GF-D8 (cell line): ENCODE measurements at places on chromosomes 1 and 21.

GRCh38 chr1:94925561-94926125 is 1.3 kb downstream of the CNN3 start:
- DNase-seq, result no peak

DNA sequence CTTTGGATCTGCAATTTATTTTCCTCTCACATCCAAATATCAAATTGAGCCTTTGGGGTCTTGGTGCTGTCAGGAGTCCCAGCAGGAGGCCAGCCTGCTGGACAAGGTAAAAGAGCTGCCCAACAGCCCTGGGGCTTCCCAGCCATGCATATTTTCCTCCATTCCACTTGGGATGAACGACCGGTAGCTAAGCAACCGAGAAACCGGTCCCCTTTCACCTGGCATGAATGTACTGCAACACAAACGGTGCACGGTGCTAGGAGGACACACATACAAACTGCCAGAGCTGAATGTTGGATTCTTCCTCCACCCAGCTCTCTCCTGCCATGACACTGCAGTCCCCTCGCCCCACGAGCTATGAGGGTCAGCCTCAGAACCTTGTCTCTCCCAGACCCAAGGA is 42.7 kb downstream of the BCAR3 start:
- no peak for DNase-seq

DNA sequence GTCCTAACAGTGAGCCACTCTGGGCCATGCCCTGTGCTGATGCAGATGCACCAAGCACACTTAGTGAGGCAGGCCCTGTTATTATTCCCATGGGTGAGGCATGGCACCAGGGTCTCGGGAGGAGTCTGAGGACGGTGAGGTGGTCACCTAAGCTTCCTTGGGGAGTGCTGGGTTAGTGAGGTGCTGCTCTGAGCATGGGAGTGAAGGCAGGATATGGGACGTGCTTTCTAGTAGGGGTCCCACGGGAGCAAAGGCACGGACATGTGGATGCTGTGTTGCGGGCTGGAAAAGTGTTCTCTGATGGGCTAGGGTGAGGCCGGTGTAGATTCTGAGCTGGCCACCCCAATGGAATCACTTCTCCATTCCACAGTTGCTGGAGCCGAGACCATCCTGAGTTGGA is 77.5 kb upstream of the CSF3R start:
- no peak for DNase-seq

GRCh38 chr1:205188098-205188497 is 23.4 kb downstream of the DSTYK start:
- no peak for DNase-seq

DNA sequence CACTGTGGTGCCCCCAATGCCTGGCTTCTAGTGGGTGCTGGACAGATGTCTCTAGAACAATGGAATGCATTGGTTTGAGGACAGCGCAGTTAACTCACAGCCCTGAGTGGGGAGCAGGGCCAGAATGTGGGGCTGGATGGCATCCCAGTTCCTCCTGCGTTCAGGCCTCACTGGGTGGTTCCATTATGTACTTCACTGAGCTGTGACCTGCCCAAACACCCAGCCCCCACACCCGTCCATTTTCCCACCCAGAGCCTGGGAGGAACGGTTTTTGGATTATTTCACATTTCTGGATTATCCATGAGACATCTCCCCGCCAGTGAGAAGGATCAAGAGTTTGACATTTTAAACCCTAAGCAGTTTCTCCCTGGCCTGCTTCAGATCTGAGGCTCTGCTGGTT is 55.3 kb upstream of the WASF2 start:
- no peak for DNase-seq

- DNase-seq, result no peak
Observed at GRCh38 chr1:206101351-206102045, 15.7 kb downstream of the AVPR1B start.

DNA sequence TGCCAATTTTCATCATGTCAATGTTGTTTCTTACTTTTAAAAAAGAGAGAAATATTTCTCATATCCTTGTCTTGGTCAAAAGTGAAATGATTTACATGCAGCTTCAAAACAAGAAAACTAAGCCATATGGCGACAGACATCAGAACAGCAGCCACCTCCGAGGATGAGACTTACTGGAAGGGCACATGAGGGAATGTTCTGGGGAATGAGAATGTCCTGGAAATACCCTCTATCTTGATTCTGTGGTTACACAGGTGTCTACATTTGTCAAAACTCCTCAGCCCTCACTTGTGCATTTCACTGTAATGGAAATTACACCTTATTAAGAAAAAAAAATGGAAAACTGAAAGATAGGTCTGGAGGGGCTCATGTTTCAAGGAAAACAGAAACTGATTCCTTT is 14.2 kb upstream of the ECE1 start:
- DNase-seq, result no peak

DNA sequence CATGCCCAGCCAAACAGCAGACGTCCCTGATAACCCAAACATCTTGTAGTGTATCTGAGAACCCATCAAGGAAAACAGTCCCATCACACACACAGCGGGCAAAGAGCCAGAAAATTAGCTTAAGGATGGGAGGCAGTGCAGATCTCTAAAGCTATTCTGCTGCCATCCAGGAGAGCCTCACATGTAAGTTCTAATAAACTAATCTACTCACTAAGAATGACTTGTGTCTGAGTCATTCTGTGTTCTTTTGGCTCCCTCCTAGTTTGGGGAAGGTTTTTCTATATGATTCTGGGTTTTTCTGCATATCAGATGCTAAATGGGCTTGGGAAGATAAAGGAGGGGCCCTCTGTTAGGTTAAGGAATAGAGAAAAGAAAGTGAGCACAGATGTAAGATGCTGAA is 162.8 kb downstream of the HUNK start:
- no peak for DNase-seq

GRCh38 chr1:92408825-92409224 is 77.9 kb downstream of the GFI1 start:
- no peak for DNase-seq

DNA sequence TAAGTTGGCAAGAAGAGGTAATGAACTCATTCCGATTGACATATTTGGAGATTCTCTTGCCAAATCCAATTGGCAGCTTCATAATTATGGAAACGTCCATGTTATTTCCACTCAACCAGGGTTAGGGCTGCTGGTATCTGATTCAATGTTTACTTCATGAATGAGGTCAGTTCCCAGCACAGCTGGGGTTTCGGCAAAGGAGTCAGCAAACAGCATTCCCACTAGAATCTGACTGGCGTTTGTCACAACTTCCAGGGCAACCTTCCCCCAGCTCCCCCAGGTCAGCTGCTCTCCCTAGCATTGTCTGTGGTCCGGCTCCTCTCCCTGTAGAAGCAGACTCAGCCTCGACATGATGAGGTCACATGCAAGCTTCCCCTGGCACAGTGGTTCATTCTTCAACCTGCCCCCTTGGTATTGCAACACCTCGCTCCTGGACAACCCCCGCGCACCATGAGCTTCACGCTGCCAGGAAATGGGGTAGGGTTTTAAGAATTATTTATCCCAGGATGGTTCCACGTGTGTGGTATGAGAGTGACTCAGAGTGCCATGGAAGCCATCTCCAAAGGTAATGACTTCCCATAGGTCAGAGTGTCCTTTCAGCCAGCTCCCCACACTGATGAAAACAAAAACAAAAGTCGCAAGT is 100.7 kb upstream of the SLC25A33 start:
- DNase-seq, result no peak

DNA sequence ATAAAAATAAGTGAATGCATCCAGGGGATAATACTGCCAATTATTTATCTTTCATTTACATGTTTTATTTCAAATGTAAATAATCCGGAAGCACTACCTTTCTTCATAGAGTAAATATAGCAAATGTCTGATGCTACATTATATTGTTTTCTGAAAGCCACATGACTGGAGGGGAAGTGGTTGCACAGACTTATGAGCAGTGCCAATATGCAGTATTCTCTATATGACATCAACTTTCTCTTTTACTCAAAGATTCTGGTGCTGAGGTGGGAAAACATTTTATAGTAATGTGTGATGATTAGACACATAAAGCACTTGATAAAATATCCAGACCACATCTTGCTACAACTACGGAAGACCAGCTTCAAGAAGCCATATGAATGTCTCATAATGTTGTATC is 314.7 kb downstream of the NEGR1 start:
- DNase-seq, result no peak

- no peak for DNase-seq
Observed at GRCh38 chr1:182428043-182428442, 21.9 kb upstream of the RGSL1 start.

- no peak for DNase-seq
Observed at GRCh38 chr1:226371027-226371694, 36.7 kb downstream of the PARP1 start.

DNA sequence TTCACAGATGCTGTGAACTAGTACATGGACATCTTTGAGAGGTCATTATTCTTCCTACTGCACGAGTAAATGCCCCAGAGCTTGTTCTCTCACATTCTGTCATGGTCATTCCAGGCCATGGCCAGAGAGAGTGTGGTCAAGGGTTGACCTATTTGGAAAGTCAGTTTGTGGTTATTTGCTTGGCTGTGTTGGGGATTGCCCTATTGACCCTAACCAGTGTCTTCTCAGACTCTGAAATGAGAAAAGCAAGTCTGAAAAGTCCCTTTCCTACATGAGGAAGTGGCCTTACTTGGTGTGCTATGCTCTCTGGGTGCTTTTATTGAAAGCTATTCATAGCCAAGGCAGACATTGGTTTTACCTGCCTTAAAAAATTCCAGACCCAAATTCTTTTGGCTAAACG is 26.6 kb downstream of the CLIC6 start:
- no peak for DNase-seq

GRCh38 chr1:193123751-193124150 is 1.9 kb downstream of the CDC73 start:
- no peak for DNase-seq

DNA sequence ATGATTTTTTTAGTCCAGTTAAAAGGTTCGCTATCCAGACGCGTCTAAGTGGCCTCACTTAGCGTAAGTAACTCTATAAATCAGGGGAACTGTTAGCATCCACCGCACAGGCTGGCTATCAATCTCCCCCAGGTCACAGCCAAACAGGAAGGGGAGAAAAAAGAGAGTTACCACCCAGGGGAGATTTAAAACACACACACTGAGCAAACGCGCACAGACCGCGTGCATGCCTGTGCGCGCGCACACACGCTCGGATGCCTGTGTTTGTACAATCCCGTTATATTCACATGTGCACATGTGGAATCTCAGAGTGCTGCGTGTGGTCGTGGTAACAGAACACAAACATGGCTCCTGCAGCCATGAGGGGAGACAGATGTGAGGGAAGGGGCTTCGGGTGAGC is 125.4 kb downstream of the CASZ1 start:
- no peak for DNase-seq

DNA sequence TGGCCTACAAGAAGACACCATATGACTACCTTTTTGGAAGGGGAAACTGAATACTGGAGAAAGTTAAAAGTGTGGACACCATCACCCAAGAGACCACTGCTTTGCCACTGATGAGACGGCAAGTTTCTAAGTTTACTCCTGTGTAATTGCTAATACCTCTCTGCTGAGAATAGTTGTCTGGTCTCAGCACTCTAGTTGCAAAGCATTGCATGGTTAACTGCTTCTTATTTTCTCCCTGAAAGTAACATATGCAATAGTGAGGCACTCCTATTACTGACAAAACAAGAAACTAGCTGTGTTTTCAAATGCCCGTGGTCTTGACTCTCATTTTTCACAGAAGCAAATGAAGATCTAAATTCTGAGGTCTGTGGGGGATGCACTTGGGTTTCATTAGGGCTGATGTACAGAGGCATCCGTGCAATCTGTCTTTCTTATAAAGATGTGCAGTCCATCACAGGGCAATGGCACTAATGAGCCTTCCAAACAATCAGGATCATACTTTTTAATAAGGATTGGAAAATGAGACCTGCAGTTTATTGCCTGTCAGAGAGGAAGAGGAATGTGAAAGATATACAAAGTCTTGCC is 62.9 kb downstream of the IFI44 start:
- DNase-seq, result no peak

DNA sequence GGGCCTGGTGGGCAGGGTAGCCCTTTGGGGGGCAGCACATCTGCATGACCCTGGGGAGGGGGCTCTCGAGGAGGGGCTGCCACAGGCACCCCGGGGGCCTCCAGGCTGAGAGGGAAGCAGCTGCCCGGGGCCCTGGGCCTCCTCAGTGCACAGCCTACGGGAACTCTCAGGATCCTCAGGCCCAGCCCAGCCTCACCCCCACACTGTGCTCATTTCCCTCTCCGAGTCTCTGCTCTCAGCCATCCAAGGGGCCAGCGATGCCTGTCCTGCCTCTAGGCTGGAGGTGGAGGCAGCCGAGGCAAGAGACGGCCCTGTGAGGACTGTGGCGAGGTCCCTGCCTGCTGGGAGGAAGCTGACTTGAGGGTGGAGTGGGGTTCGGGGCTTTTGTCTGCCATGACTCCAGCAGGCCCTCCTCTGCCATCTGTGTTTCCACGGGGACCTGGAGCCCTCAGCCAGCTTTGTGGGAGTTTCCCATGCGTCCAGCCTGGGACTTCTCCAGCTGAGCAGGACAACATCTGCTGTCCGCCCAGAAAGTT is 7.2 kb upstream of the PLEKHG5 start:
- DNase-seq, result no peak

GRCh38 chr1:37486680-37487618 is 12.6 kb downstream of the ZC3H12A start:
- DNase-seq, result peak; percentile 84

DNA sequence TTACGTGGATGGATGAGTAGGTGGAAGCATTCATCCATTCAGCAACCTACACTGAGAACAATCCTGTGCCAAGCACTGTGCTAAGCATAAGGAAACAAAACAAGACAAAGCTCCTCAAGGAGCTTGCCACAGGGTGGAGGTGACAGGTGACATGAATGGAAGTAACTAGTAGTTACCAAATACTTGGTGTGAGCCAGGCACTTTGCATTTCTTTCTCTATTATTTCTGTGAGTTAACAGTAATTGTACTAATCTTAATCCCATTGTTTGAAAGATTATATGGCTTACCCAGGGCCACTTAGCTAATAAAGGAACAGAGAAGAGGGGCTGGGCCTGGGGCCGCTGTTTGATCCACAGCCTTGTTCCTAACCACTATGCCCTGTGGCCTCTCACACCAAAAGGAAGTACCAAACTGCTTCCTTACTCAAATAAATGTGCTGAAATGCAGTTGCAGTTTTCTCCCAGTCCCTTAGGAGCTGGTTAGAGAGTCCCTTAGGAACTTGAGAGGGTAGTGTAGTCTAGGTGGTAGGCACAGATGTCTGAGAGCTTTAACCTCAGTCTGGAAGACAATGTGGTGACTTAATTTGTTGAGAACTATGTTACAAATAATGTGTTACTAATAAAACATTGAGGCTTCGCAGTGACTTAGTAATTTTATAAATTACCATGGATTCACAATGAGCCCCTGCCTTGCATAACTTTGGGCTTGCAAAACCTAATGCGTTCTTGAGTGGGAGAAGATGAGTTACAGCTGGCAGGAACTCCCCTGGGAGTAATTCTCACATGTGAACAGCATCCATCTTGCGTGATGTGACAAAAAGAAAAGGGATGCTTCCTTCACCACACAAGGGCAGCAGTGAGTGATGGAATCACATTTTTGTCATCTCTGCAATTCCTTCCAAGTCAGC is 69.8 kb downstream of the MPZL1 start:
- peak; percentile 20 for DNase-seq

DNA sequence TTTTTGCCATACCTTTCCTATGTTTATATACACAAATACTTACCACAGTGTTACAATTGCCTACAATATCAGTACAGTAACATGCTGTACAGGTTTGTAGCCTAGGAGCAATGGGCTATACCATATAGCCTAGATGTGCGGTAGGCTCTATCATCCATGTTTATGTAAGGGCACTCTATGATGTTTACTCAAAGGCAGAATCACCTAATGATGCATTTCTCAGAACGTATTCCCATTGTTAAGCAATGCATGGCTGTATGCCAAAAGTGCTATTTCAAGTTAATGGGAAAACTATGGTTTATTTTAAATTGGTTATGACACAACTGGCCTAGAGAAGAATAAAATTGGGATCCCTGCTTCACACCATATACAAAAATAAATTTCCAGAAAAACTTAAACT is 36.9 kb upstream of the DISP1 start:
- DNase-seq, result no peak
